DMS79 (cell line): ENCODE measurements at places on chromosomes 6 and 20.

DNA sequence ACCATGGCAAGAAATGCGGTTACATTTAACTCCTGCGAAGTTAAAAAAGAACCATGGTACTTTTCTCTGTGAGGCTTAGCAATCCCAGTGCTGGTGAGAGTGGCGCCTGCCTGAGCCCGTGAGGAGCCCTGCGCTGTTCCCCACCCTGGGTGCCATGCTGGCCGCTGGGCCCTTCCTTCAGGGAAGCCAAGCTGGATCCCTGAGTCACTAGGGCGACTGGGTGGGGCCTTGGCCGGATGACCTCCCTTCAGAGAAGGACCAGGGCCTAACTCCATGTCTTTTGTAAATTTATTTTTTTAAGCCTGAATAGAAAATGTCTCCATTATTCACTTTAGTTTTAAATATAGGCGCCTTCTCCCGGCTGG, 209.1 kb downstream of the ERMARD start:
- no peak for DNase-seq

- DNase-seq, result no peak
Measured at GRCh38 chr20:49795135-49795424, 17.5 kb upstream of the SLC9A8 start.

DNA sequence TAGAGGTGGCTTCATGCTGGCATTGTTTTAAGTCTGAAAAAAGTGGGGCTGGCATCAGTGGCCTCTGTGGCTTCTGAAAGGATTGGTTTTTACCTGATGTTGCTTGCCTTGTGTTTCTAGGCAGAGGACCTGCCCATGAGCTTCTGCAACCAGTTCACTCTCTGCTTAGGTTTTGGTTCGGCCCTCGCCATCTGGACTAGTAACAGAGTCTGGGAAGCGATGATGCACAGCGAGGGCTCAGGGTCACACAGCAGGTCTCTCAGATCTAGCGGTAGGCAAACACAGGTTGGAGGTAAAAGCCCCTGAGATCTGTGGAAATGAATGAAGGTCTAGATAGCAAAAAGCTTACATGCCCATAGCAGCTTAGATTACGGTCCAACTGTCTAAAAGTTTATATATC, 6.8 kb upstream of the RBL1 start:
- DNase-seq, result no peak

GRCh38 chr6:1473166-1473565, 83.8 kb downstream of the FOXF2 start:
- DNase-seq, result no peak

DNA sequence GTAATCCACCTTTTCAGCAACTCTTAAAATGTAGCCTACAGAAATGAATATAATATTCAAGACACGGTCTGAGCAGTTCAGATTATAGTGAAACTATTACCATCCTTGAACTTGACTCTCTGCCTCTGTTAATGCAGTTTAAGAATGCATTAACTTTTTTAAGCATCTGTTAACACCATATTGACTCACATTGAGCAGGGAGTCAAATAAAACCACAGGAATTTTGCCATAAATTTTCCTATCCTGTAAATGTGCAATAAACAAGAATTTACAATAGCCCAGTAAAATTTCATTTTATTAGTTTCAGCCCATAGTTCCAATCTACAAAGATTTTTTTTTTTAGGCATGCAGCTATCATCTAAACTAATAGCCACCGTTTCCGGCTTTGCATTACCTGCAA, 239.2 kb upstream of the DEFB112 start:
- DNase-seq, result no peak

DNA sequence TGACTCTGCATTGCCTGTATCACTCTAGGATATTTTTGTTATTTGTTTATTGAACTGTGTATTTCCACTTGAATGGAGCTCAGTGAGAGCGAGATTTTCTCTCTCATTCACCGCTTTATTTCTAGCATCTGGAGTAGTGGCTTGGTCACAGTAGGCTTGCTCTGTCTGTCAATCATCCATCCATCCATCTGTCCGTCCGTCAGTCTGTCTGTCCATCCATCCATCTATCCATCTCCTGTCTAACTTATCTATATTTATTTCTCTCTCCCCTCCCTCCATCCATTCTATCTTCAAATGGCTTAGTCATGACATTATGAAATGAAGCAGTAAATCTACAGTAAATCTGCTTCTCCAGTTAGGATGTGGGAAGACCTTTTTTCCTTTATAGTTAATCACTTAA, 94.6 kb downstream of the TIAM2 start:
- DNase-seq, result no peak

DNA sequence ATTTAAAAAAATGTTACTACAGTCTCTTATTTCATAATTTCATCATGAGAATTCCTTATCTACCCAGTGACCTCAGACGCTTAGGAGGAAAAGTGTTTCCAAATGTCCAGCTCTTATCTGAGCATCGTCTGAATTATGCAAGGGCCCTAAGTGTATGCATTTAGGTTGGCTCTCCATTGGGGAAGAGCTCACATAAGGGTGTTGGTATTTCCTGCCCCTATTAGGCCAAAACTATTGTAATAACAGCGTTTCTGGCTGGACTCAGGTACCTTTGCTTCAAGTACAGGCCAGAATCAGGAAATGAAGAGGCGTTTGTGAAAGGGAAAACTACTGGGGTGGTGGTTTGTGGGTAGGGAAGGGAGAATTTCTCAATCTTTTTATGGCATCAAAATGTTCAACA, 40.4 kb upstream of the SGK1 start:
- no peak for DNase-seq

GRCh38 chr6:70277470-70277869, 25.4 kb downstream of the COL9A1 start:
- no peak for DNase-seq

GRCh38 chr6:118921084-118921483, 13.9 kb downstream of the MCM9 start:
- DNase-seq, result no peak

GRCh38 chr20:15544742-15545141, 1028.5 kb downstream of the KIF16B start:
- DNase-seq, result no peak

GRCh38 chr20:25356271-25356933, 34.2 kb downstream of the ABHD12 start:
- DNase-seq, result no peak

GRCh38 chr20:25533920-25534700, 51.2 kb downstream of the NINL start:
- no peak for DNase-seq

DNA sequence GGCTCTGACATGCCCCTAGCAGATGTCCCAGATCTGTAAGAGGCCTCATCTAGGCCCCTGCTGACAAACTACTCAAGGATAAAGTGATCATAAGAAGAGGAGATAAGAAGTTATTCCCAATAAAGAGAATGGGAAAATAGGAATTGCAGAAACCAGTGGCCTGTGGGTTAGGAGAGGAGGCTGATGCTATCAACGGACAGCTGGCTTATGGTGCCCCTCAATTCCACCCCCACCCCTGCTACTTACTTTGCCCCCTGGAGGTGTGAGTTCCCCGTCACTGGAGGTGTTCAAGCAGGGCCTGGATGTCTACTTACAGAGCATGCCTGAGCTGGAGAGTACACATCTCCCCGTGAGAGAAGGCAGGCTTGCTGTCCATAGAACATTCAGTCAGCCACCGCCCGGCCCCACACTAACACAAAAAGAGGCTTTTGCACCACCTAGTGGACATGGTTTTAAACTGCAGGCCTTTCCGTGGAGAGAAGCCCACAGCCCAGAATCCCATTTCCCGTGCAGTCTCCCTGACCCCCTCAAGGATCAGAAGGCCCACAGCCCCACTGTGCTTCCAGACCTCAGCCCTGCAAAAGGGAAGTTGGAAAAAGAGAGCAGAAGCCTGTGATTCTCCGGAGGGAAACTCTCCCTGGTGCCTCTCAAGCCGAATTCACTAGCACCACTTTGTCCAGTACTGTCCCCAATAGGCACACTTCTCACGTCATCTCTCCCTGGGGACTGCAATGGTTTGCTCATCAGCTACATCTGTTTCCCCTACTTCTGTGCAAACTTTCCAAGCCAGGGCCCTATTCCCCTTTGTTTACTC, 23.8 kb upstream of the BNIP5 start:
- DNase-seq, result peak; percentile 70

DNA sequence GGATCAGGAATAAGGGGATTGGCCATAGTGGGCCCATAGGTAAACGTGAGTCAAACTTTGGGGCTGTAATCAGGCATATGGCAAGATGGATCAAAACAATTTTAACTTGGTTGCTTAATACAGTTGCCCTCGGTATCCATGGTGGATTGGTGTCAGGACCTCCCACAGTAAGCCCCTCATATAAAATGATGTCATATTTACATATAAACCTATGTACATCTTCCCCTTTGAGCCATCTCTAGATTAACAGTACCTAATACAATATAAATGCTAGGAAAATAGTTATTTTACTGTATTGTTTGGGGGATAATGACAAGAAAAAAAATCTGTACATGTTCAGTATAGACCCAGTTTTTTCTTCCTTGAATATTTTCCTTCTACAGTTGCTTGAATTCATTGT, 7.4 kb upstream of the ACAT2 start:
- DNase-seq, result no peak

DNA sequence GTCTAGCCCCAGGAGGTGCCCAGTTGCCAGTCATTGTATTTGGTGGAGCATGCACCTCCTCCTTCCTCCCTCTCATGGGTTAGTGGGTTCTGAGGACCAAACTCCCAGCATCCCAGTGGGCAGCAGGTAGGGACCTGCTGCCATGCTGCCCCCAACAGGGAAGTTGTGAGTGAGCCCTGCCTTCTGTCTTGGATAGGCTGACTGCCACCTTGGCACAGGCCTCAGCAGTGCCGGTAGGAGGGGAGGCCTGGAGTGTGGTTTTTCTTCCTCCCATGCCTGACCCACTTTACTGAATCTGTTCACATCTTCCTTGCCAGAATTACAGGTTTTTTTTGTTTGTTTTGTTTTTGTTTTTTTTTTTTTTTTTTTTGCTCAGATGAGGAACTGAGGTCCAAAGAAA, 24.5 kb downstream of the PLCG1 start:
- DNase-seq, result no peak

DNA sequence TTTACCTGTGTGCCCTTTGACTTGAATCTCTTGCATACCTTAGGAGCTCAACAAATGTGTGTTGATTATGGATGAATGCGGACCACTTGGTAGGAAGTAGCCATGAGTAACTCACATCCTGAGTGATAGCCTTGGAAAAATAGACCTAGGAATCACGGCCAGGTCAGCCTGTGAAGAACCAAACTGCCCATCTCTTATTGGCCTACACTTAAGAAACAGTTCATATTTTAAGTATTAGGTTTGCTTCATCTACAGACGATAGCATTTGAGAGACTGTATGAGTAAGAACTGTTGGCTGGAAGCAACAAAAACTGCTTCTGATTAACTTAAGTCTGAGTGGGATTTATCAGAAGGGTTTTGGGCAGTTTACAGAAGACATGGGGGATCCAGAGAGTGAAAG, 320.1 kb upstream of the PRND start:
- no peak for DNase-seq

DNA sequence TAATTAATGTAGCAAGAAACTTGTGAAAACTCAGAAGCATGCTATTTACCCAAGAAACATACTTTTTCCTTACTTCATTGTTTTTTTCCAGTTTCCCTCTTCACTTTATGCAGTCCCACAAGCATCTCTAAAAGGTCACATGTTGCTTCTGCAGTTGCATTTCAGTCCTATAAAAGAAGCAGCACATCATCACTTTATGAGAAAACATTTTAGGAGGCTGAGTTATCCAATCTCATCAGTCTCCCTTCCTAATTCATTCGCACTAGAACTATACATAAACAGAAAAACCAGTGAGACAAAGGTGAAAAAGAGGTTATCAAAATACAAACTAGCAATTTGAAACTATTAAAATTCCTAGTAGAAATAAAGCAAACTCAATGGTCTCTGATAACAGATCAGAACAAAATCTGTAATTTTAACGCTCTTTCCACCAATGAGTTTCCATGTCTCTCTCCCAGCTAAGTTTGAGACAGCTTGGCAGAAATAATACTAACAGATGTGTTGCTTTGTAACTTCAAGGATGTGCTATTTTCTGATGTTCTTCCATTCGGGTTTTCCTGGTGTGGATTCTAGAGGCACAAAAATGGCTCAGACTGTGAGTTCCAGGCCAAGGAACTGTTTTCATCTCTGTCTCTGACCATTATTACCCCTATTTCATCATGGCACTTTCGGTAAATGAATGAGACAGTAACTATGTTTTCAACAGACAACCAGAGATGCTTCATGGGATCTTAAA, 48.4 kb downstream of the ZHX3 start:
- DNase-seq, result no peak

GRCh38 chr6:85429346-85429745, 20.5 kb upstream of the NT5E start:
- no peak for DNase-seq

DNA sequence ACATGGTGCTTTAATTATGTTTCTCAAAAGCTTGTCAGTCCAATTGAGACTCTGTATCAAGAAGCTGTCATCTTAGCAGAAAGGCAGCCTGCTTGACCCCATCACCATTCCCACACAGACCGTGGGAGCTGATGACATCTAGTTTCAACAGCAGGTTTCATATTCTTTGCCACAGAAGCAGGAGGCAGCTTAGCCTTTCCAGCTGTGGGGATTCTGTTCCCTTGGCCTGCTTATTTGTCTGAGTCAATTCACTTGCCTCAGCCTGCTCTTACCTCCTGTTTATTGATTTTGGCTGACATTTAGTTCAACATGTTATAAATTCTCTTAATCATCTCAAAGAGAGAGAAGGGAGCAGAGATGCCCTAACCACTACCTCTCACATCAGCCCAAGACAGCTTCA, 527.7 kb downstream of the ADGRB3 start:
- no peak for DNase-seq

DNA sequence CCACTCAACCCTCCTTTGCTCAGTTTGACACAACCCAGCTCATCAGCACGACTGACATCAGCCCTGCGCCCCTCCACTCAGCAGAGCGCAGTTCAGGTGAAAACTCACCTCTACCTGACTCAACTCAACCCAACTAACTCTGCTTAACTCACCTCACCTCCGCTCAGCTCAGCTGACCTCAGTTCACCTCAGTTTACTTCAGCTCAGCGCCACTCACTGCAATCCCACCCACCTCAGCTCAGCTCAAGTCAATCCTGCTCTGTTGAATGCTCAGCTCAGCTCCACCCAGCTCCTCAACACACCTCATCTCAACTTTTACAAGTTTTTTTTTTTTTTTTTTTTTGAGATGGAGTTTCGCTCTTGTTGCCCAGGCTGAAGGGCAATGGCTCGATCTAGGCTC, 39.6 kb downstream of the CEBPB start:
- DNase-seq, result no peak

- DNase-seq, result no peak
Measured at GRCh38 chr20:45611054-45611453, 18.5 kb upstream of the WFDC10A start.
